ENCODE measurements at places on chromosomes 16 and 17.

DNA sequence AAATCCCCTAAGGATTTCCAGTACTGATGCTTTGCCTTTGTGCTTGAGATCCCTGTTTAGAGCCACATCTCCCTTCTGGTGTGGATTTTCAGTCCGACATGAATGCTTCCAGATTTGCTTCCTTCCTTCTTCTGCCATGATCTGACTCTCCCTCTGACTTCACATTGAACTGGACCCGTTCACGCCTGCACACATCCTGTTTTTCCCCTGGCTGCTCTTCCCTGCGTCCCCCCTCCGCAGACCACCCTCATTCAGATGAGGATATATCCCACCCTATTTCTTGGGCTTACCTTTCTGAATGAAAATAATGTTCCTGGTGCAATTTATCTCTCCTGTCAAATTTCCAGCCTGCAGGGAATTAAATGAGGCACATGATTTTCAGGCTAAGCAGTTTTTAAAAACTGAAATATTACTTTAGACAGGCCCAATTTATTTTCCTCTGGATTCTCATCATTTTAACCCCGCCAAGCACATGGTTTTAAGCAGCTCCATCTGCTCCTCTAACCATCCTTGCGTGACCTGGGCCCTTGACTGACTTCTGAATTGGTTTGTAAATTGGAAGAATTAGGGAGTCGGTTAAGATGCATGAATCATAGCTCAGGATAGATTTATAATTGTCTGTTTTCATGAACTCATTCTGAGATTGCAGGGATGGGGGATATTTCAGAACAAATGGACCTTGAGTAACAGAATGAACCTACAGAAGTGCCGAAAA, 59.2 kb downstream of the BMERB1 start:
- DNase-seq, result no peak

GRCh38 chr16:30528799-30529457, 2.6 kb upstream of the ZNF768 start:
- no peak for DNase-seq

GRCh38 chr17:42797067-42798007, 1.2 kb downstream of the COA3 start:
- no peak for DNase-seq

DNA sequence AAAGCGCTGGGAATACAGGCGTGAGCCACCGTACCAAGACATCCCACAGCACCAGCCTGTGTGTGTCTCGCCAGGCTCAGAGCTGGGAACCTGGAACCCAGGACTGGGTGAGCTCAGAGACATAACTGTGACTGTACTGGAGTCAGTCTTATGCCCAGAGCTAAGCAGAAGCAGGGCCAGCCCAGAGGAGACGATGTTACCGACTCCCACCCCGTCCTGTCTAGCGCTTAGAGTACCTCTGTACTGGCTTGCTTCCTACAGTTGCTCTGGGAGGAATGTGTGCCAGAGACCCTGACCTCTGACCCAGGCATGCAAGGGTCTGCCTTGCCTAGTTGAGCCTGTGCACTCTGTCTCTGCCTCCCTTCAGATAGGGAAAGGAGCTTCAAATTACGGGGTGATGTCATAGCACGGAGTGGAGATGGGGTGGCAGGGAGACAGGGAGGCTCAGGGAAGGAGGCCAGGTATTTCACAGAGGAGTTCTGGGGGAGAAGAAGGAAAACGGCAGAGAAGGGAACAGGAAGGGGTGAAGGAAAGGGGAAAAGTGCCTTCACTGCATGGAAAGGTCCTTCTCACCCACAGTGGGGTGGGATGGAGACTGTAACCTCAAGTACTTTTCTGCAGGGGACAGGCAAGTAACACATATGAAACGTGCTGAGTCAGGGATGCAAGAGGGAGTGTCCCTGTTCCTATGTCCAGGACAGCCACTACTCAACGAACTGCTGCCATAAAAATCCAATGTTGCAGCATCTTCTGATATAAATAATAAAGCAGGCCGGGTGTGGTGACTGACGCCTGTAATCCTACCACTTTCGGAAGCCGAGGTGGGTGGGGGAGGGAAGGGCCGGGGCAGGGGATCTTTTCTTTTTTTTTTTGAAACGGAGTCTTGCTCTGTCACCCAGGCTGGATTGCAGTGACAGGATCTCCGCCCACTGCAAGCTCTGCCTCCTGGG, 5.8 kb upstream of the ARMC5 start:
- DNase-seq, result no peak

DNA sequence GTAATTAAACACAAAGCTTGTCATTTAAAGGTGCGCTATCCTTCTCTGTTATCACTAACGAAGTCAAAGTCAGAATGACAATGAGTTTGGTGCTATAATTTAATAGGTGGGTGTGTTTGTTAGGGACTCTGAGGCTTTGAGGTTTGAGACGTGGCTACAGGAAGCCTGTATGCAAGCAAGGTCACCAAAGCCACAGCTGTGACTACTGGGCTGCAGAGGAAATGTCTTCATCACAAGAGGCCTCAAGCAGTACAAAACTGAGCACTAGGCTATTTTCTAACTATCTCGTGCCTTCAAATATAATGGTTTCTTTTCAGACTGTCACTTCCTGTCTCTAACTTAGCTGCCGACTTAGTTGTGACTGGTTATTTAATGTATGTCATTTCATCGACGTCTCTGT, 141.2 kb downstream of the AATF start:
- DNase-seq, result peak; percentile 38

DNA sequence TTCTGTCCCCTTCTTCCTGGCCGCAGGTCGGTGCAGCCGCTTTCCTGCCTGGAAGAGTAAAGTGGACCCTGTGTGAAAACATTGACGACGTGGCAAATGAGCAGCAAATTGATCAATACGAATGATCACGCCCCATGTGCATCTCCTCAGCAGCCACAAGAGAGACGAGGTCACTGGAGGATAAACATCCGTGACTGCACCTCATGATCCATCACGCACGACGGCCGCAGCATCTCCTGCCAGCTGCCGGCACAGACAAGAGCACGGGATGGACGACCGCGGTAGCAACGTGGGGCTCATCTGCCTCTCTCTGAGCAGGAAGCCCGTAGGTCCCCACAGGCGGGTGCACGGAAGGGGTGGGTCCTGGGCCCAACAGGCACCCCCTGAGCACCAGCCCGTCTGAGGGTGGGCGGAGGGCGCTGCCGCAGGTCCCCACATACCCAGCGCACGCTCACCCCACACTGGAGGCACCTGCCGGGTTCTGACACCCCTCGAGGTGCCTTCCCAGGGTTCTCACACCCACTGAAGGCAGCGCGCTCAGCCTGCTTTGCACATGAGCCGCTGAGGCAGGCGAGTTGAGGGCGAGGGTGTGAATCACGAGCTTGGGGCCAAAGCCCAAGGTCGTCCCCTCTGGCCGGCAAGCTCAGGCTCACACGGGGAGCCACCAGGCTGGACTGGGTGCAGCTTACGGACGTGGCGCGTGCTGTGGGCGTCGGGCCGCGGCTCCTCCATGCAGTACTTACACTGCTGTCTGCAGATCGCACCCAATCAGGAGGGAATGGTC, 12.3 kb upstream of the CDH15 start:
- DNase-seq, result no peak

DNA sequence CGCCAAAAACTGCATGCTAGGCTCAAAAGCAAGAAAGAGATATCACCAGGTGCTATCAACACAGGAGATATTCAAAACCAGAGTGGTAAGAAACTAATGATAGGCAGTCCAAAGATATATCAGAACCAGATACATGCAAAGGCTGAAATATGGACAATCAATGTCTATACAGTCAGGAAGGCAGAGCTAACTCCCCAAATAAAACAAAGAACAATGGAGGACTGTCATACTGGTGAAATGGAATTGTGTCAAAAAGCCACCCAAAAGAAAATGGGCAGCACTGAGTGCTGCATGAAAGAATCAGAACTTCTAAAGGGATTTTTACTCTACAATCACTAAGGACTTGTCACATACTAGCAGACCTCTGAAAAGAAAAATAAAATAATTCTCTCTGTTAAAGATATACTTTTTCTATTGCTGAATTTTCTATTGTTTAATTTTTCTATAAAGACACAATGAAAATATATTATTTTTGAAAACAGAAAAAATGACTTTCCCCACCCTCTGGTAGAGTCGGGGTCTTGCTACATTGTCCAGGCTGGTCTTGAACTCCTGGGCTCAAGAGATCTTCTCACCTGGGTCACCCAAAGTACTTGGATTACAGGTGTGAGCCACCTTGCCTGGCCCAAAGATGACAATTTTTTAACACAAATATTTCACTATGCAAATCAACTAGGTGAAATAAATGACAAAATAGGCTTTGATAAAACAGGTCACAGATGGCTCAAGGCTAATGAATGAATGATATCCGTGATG, 98.2 kb downstream of the USP32 start:
- DNase-seq, result no peak

DNA sequence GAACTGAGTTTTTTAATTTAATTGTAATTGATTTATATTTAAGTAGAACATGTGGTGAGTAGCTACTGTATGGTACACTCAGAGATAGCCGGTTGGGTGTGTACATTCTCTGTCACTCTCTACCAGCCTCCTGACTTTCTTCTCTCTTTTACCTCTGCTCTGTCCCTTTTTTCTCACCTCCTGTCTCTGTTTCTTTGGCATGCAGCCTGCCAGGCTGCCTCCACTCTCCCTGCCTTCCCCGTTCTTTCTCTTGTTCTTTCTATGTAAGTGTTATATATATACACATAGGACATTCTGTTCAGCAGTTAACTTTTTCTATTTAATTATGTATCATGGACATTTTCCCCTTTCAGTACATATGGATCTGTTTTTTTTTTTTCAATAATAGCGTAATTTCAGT, 50.8 kb downstream of the MRTFB start:
- DNase-seq, result no peak

DNA sequence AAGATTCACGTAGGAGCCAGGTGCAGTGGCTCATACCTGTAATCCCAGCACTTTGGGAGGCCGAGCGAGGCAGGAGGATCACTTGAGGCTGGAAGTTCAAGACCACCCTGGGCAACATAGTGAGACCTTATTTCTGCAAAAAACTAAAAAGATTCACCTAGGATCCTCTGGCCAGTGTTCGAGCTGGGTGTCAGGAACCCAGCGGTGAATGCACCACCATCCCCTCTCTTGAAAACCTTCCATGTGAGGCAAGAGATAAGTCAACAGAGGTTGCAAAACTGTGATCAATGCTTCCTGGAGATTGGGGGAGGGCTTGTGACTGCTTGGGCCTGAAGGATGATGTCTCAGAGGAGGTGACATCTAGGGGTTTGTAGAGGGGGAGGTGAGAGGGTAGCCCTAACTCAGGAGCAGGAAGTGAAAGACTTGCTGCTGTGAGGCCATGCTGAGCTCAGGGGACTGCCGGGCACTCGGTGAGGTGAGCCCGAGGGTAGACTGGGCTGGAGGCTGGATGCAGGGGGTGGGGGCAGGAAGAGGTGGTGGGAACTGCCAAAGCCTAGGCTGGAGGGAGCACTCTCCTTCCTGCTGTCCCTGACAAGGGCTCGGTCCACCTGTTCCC, 11.7 kb downstream of the GJD3 start:
- DNase-seq, result no peak

GRCh38 chr17:57368637-57369336, 112.5 kb downstream of the MSI2 start:
- no peak for DNase-seq

- no peak for DNase-seq
These were observed 22.6 kb upstream of the ANKFN1 start for GRCh38 chr17:56130631-56131030.

DNA sequence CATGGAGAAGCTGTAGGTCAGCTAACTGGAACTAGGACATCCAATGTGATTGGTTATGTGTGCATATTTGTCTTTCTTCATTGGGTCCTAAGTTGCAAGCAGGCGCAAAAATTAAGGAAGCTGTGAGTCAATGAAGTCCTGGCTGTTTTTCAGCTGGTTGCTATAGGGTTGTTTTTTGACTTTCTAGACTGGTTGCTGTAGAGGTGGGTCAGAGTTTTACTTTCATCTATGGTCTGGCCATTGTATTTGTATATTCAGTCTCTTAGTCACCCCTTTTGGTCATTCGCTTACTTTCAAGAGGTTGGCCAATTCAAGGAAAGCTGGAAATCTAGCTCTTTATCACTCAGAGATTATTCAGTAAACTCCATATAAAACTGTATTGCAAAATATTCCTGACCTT, 62.0 kb upstream of the AMZ2 start:
- DNase-seq, result no peak

- DNase-seq, result peak; percentile 28
These were observed 2.8 kb downstream of the IRX5 start for GRCh38 chr16:54933281-54934011.

DNA sequence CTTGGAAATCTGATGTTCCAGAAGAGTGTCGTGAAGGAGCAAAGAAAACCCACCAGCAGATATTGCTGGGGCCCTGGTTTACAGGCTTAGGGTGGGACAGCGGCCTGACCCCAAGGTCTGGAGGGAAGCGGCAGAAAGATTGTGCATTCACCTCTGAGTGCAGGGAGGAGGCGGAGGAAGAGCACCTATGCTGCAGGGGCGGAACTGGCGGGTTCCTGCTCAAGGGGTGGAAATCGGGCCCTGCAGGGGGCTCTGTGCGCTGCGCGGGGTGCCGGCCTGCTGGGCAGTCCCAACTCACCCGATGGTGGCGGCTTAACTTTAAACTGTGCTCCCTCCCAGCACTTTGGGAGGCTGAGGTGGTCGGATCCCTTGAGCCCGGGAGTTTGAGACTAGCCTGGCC, 47.5 kb downstream of the COX4I1 start:
- no peak for DNase-seq

DNA sequence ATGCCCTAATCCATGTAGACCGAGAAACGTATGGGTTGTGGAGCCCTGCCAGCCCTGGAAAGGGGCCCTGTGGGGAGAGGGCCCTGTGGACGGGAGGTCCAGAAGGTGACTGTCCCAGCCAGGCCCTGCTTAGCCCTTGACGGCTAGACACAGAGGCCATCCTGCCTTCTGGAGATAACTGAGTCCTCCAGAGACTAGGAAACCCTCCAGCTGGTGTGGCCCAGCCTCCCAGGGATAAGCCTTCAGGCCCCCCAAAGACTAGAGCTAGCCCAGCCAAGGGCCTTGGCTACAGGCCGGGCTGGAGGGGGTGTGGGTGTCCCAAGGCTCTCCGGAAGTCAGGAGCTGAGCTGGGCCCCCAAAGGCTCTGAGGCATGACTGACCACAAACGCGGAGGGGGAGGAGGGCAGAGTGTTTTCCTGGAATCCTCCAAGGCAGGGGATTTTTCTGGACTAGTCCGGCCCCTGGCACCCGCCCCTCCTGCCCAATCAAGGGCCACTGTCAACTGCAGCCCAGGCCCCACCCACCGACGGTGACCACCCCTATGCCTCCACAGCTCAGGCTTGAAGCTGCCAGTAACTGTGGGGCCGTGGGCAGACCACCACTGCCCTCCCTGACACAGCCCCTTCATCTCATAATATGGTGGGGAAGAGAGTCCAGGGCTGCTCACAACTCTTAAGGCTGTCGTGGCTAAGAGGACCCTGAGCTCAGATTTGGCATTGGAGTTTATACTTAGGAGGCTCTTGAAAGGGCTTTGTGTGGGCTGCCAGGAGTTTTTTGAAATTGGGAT, 885 bp upstream of the VASN start:
- no peak for DNase-seq

GRCh38 chr17:65638221-65638975, 77.0 kb upstream of the AXIN2 start:
- DNase-seq, result no peak

DNA sequence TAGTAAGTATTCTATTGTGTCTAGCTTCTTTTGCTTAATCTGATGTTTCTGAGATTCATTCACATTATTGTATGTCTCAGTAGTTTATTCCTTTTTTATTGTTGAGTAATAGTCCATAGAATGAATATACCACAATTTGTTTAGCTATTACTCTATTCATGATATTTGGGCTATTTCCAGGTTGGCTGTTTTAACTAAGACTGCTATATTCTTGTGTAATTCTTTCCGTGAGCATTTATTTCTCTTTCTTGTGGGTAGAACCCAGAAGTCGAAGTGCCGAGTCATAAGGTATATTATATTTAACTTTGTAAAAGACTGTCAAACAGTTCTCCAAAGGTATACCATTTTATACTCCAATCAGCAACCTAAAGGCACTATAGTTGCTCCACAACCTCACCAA, 160.8 kb downstream of the ANKFN1 start:
- DNase-seq, result no peak

Measured in activated T-cell treated with anti-CD3 and anti-CD28 coated beads, Interleukin-2, amount 50 U/mL, for 48 hours (primary cell).